ENCODE measurements at places on chromosomes 2 and 18.

GRCh38 chr18:59550174-59550516 is 147.1 kb downstream of the CCBE1 start:
- peaks cover 2% of the 10 kb centered on the region for H3K27me3 ChIP-seq
- DNase-seq = no peak
- peaks cover 15% of the 10 kb centered on the region for H3K4me1 ChIP-seq
- H3K4me3 ChIP-seq = no peak overlapping the region

GRCh38 chr2:215556979-215557378 is 121.1 kb upstream of the FN1 start:
- H3K4me1 ChIP-seq = peaks cover 13% of the 10 kb centered on the region
- no peak overlapping the region for H3K27ac ChIP-seq
- no peaks in the 10 kb centered on the region for H3K27me3 ChIP-seq
- H3K4me3 ChIP-seq = no peak overlapping the region

DNA sequence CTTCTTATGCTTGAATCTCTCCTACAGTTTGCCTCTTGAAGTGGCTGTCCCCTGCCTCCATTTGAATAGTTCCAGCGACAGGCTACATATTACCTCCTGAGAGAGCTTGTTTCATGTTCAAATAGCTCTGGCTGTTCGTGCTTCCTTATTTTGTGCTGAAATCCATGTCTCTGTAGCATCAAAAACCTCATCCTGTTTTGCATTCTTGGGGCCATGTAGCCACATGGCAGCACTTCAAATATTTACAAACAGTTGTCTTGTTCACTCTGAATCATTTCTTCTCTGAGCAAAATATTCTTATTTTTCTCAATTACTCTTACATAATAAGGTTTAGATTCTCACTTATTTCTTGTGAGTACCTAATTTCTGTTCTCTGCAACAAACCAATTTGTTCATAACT is 1243.1 kb upstream of the NXPH2 start:
- no peak overlapping the region for H3K27ac ChIP-seq
- no peak overlapping the region for H3K4me3 ChIP-seq
- no peaks in the 10 kb centered on the region for H3K36me3 ChIP-seq
- H3K4me1 ChIP-seq = no peaks in the 10 kb centered on the region

- H3K36me3 ChIP-seq = no peaks in the 10 kb centered on the region
- no peak overlapping the region for H3K27ac ChIP-seq
- no peaks in the 10 kb centered on the region for H3K4me1 ChIP-seq
- H3K4me3 ChIP-seq = no peak overlapping the region
Measured at GRCh38 chr2:146124741-146125140, 1604.8 kb upstream of the ZEB2 start.

DNA sequence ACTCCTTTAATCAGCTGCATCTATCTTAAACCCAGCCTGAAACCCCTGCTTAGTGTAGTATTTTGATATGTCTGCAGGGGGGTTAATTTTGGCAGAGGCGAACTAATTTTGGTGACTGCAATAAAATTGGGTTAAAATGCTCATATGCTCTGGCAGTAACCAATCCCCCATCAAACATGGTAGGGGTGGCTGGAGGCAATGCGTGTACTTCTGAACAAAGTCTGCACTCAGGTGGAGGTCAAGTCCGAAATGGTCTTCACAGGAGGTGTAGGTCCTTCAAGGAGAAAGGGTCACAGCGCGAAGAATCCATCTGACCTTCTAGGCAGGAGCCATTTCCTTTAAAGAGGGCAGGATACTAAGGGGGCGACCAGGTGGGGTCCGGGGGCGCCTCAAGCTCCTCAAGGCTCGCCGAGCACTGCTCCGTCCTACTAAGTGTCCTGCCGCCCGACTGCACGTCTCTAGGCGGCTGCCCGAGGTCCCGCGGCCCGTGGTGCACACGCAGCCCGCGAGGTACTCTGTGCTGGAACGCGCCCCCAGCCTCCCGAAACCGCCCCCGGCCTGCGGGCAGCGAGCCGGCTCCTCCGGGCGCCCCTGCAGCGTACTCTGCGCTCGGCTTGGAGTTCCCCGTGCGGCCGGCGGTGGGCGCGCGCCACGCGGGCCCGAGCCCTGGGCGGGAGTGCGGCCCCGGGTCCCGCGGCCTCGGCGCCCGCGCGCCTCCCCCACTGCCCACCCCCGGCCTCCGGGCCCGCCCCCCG is 1.7 kb upstream of the LDLRAD4 start:
- no peaks in the 10 kb centered on the region for H3K4me1 ChIP-seq
- DNase-seq = no peak
- H3K27ac ChIP-seq = no peak overlapping the region
- H3K4me3 ChIP-seq = no peak overlapping the region
- peaks cover 62% of the 10 kb centered on the region for H3K27me3 ChIP-seq
- no peaks in the 10 kb centered on the region for H3K36me3 ChIP-seq

- DNase-seq = no peak
- H3K4me3 ChIP-seq = no peak overlapping the region
- H3K4me1 ChIP-seq = peaks cover 2% of the 10 kb centered on the region
- no peak overlapping the region for H3K27ac ChIP-seq
- H3K27me3 ChIP-seq = no peaks in the 10 kb centered on the region
Measured at GRCh38 chr18:6557057-6557769, 142.5 kb upstream of the L3MBTL4 start.

GRCh38 chr2:134150760-134151159 is 103.1 kb upstream of the MGAT5 start:
- H3K36me3 ChIP-seq = peaks cover 12% of the 10 kb centered on the region
- H3K4me1 ChIP-seq = peaks cover 8% of the 10 kb centered on the region
- no peak for DNase-seq
- H3K27me3 ChIP-seq = no peaks in the 10 kb centered on the region
- no peak overlapping the region for H3K27ac ChIP-seq

DNA sequence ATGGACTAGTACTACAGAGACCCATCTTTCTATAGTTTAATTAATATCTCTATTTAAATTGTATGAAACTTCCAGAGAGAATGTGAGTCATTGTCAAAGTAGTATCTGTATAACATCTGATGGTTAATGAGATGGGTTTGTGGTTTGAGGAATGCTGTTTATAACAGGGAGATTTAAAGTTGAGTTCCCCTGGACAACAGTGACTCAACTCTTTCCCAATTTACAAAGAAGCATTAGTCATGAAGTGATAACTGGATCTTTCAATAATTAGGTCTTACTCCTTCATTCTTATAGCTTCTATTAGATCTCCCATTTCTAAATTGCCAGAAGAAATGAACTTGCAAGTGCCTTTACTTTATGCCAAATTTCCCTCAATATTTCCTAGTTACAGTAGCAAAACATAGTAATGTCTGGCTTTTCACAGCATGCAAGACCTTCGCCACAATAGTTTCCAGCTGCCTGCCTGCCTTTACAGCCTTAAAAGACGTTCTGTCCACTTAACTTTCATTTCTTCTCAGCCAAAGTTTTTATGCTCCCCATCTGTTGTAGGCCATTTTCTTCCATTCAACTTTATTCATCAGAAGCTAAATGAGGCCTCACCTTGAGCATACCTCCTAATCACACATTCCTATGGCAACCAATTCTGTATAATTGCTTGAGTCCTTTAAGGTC is 47.7 kb upstream of the WDR75 start:
- no peaks in the 10 kb centered on the region for H3K36me3 ChIP-seq
- H3K27me3 ChIP-seq = no peaks in the 10 kb centered on the region
- DNase-seq = peak; percentile 99
- H3K4me1 ChIP-seq = peaks cover 6% of the 10 kb centered on the region

GRCh38 chr2:75609334-75609689 is 37.3 kb upstream of the MRPL19 start:
- peaks cover 24% of the 10 kb centered on the region for H3K27me3 ChIP-seq
- no peak overlapping the region for H3K27ac ChIP-seq
- DNase-seq = no peak

- no peaks in the 10 kb centered on the region for H3K4me1 ChIP-seq
- H3K27me3 ChIP-seq = no peaks in the 10 kb centered on the region
- H3K4me3 ChIP-seq = no peak overlapping the region
- H3K36me3 ChIP-seq = no peaks in the 10 kb centered on the region
Measured at GRCh38 chr2:107645586-107645985, 181.1 kb upstream of the RGPD4 start.

Measured in IMR-90 (cell line).